T47D (cell line): ENCODE measurements at places on chromosomes 12 and 14.
A peak's percentile ranks its signal among the peaks of the same experiment; 100 is the strongest.

DNA sequence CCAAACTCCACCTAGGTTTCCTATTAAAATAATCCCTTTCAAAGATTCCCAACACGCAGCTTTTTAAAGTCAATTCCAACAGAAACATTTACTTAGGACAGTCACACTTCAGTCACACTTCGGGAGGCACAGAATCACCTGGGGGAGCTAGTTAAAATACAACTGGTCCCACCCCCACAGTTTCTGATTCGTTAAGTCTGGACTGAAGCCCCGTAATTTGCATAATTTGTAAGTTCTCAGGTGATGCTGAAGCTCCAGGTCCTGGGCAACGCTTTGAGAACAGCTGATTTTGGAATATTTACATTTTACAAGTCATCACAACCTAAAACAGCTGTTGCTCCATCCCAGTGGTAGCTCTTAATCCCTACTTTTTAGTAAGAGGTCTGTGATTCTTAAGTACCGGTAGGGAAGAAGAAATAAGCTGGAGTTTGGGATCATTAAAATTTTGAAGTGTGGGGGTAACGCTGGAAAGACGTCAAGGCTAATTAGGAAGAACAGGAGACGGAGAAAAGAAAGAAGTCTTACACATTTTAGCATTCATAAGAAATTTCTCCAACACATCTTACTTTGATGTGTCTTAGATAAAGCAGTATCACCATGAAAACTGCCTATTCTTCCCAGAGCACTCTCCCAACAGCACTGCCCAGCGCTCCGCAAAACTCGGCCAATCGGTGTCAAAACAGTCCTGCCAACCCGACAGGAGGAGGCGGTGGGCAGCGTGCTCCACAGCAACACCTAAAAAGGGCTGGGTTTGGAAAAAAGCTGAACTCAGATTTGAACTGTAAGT is 1.1 kb downstream of the IPO8 start:
- DNase-seq, result peak; percentile 69

GRCh38 chr14:20794644-20795369 is 7.8 kb downstream of the RNASE1 start:
- DNase-seq, result no peak

DNA sequence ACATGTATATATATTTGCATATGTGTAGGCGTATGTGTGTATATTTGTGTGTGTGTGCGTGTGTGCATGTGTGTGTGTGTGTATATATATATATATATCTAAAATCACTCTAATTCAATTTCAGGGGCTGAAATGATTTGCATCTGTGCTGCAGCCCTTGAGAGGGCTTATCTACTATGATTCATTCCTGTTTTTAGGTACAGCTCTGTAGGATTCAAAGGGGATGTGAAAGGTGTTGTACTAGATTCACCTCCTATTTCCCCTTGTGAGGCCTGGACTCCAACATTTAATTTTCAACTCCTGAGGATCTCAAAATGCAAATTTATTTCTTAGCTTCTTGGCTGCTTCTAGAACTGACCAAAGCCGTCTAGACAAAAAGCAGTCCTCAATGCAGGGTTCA is 11.1 kb downstream of the ERP27 start:
- no peak for DNase-seq

DNA sequence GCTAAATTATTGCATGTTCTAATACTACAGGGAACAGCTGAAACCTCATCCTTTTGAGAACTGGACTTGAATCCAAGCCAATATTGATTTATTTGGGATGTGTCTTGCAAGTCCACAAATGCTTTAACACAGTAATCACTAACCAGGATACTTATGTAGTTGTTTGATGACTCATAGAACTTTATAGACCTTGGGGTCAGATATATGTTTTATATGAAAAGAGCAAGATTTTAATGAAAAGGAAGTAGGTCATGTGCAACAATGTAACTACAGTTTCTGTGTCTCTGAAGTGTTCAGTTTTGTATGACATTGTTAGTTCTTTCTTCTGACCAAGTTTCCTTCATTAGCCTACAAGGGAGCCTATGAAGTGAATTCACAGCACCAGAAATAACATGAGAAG is 352.0 kb downstream of the ZFP36L1 start:
- DNase-seq, result no peak

GRCh38 chr12:8658346-8658745 is 4.3 kb downstream of the MFAP5 start:
- DNase-seq, result no peak

GRCh38 chr14:63632932-63633514 is 8.6 kb downstream of the WDR89 start:
- peak; percentile 54 for DNase-seq

DNA sequence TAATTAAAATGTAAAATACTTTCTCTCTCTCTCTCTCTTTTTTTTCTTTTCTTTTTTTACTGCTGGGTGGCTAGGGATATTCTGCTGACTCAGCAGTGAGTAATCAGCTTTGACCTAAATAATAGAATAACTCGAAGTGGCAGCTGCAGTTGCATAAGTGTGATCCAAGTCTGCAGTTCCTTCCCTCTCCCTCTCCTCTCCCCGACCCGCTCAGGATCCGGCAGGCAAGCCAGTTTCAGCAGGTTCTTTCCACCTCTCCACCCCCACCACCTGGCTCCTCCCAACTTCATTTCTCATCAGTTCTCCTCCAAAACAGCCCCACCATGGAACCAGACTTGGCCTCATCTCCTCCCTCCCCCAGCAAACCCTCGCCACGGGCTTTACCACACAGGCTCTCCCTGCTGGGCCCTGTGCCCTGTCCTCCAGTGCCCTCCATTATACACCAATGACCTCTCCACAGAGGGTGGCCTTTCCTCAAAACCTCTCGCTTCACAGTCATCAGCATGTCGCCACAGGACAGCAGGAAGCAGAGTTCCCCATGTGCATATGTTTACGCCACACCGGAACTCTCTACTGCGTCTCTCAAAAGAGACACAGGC is 22.4 kb downstream of the SLC7A8 start:
- DNase-seq, result peak; percentile 62

DNA sequence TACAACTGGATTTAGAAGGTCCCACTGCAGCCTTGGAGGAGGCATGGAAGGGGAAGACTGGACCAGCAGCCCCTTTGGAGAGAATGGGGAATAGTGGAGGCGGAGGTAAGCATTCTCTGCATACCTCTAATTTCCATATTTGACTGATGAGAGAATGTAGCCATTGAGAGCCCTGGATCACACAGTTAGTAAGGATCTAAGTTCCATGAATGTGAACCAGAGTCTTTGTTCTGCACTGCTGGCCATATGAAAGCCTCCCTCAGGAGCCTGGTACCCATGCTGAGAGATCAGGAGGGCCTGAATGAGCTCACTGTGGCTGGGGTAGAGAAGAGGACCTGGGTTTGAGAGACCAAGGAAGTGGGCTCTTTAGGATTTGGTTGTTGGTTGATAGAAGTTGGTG is 192.1 kb downstream of the TMEM132C start:
- DNase-seq, result no peak

GRCh38 chr12:127257366-127257935 is 1009.5 kb upstream of the TMEM132C start:
- DNase-seq, result no peak

DNA sequence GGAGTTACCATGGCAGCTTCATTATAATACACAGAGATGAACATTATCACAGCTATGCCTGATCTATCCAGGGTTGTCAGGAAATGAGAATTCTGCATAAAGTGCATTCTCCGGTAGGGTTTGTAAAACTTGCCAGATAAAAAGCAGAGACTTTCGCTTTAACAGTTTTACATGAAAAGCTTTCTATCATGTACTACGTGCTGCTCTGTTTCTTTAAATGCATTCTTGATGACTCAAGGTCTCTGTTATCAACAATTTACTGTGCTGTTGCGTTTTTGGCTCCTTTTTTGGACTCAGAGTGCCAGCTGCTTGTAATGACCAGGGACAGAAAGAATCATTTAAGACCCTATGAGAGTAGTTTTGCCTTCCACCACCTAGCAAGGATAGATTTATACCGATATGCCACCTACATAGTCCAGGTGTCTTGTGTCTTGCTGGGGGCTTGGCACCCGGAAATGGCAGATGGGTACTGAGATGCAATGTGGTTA is 371.2 kb downstream of the BTG1 start:
- DNase-seq, result no peak

GRCh38 chr12:52551216-52551865 is 1.6 kb downstream of the KRT71 start:
- no peak for DNase-seq

GRCh38 chr14:99840774-99841305 is 47.6 kb downstream of the EML1 start:
- DNase-seq, result no peak

- no peak for DNase-seq
These were observed 6.0 kb downstream of the PRMT8 start for GRCh38 chr12:3496957-3497356.

DNA sequence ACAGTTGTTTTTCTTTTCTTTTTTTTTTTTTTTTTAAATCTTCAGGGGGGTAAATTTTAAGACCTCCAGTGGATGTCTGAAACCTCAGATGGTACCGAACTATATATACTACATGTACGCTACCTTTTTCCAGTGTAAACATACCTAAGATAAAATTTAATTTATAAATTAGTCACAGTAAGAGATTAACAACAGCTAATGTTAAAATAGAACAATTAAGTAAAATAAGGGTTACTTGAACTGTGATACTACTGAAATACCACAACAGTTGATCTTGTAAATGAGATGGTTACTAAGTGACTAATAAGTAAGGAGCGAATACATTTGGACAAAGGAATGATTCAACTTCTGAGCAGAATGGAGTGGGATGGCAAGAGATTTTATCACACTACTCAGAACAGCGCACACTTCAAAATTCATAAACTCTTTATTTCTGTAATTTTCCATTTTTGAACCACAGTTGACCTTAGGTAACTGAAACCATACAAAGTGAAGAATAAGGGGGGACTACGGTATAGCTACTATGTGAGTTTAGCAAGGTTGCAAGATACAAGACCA is 80.5 kb upstream of the PCED1B start:
- DNase-seq, result no peak

- DNase-seq, result no peak
These were observed 400.9 kb upstream of the PDE3A start for GRCh38 chr12:19967431-19967830.

DNA sequence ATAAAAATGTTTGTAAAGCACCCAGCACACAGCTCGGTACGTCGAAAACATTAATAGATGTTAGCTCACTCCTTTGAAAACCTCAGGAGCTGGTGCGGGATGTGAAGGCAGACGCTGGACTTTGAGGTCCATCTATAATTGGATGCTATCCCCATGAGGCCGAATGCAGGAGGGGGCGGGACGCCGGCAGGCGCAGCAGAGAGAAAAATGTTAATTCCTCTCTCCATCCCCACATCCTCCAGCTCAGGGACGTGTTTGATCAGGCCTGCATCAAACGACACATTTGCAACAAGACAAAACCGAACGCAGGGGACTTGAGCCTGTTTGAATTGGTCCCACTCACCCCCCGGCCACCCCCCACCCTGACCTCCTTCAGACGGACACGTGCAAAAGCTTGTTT is 231.0 kb downstream of the RBM19 start:
- no peak for DNase-seq

GRCh38 chr12:10511756-10512355 is 6.2 kb downstream of the EIF2S3B start:
- no peak for DNase-seq

GRCh38 chr14:52129721-52130120 is 60.9 kb upstream of the NID2 start:
- no peak for DNase-seq

GRCh38 chr14:22974530-22975313 is 7.6 kb downstream of the AJUBA start:
- DNase-seq, result no peak

GRCh38 chr12:120960657-120961056 is 17.7 kb upstream of the HNF1A start:
- no peak for DNase-seq

- DNase-seq, result no peak
These were observed 7.8 kb downstream of the RPAP3 start for GRCh38 chr12:47698055-47698454.

- DNase-seq, result no peak
These were observed 105.1 kb downstream of the SINHCAF start for GRCh38 chr12:31220633-31221550.

GRCh38 chr12:103680591-103681141 is 93.6 kb downstream of the STAB2 start:
- no peak for DNase-seq

DNA sequence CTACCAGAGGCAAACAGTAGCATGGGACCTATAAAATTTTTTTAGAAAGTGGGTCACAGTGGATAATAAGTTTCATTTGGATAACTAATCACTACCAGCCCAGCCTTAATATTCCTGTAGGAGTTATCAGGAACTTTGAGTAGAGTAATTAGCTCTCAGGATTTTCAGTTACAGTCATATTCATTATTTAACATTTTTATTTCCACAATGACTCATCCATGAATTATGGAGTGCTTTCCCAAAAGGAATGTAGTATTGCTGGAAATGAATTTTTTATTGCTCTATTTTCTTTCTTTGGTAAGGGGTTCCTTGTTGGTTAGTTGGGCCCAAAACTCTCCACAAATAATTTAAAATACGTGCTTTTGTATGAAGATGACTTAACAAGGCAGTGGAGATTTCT is 53.7 kb downstream of the ERC1 start:
- no peak for DNase-seq

GRCh38 chr12:95205685-95206084 is 11.6 kb downstream of the FGD6 start:
- no peak for DNase-seq

GRCh38 chr12:113072136-113072535 is 15.6 kb downstream of the DTX1 start:
- no peak for DNase-seq

DNA sequence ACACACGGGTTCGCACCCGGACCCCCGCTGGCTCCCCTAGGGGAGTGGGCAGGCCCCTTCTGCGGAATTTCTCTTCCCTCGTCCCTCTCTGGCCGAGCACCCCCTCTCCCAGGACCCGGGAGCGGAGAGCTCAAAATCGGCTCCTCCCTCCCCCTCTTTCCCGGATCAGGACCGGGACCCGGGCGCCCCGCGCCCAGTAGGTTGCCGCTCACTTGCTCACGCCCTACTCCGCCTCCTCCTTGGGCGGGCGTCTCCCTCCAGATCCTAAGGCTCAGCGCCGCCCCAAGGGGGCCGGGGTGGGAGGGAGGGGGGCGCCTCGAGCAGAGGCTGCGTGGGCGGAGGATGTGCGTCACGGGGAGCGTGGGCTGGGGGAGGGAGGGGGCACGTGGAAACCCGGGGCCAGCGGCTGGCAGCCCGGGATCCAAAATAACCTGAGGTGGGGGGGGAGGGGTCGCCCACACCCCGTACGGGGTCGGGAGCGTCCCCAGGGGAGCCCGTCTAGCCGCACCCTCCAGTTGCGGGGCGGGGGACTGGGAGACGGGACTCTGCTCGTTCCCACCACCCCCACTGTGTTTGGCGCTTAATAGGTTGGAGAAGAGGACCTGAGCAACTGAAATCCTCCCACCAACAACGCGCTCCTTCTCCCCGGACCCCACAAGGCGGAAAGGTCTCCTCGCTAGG is 1.8 kb upstream of the NAB2 start:
- DNase-seq, result peak; percentile 96

DNA sequence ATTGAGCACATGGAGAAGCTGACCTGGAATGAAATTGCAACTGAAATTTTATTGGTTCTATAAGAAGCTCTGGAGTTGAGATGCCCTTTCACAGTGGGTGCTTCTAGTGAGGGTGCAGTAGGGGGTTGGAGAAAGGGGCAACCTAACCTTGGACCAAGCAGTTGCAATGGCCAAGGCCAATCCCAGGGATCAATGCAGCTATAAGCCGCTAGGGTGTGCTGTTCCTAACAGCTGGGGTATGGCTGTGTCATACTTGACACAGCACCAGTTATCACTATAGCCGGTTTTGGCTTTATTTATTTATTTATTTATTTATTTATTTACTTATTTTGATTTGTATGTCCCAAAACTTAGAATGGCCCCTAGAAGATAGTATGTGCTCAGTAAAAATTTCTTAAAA is 505.9 kb downstream of the FLRT2 start:
- no peak for DNase-seq
